ENCODE measurements at places on chromosomes 1 and 21.

DNA sequence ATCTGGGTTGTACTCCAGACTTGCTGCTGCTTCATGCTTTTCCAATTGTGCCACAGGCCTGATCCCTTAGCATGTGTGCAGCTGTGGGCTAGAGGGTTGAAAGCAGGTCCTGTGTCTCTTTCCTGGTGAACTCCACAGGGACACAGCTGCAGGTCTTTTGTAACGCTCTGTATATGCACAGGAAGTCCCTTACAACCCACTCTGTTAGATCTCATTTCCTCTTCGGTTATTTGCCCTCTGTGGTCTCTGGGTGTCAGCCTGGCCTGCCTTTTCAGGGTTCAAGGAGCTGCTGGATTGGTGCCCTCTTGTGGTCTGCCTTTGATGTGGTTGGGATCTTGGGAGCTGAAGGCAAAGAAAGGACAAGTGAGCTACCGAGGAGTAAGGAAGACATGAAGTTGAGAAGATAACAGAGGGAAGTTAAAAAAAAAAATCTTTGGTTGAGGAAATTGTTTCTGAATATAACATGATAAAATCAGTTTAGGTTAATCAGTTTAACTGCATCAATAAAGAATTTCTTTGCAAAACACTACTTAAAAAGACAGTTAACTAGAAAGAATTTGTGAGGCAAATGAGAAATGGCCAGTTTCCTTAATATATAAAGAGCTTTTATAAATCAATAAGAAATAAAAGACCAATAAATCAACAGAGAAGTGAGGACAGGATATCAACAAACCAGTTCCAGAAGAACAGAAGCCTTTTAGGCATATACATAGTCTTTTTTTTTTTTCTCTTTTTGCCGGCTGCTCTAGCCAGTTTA, 44.1 kb downstream of the UCK2 start:
- peak; percentile 72 for DNase-seq

GRCh38 chr1:233440951-233441401, 113.5 kb downstream of the MAP3K21 start:
- no peak for DNase-seq

DNA sequence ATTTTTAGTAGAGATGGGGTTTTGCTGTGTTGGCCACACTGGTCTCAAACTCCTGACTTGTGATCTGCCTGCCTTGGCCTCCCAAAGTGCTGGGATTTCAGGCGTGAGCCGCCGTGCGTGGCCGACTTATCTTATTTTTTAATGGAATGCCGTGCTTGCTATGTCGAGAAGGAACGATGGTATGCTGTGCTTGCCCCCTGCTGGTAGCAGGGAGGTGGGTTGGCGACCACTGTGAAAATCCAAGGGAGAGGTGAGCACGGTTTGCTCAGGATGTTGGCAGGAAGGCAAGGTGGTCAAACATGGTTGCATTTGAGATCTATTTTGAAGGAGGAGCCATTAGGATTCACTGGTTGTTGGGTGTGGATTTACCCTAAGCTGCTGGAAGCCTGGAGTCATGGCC, 45.8 kb upstream of the RCC2 start:
- DNase-seq, result peak; percentile 15

- no peak for DNase-seq
These were observed 394.0 kb downstream of the NPHP4 start for GRCh38 chr1:5597991-5598823.

DNA sequence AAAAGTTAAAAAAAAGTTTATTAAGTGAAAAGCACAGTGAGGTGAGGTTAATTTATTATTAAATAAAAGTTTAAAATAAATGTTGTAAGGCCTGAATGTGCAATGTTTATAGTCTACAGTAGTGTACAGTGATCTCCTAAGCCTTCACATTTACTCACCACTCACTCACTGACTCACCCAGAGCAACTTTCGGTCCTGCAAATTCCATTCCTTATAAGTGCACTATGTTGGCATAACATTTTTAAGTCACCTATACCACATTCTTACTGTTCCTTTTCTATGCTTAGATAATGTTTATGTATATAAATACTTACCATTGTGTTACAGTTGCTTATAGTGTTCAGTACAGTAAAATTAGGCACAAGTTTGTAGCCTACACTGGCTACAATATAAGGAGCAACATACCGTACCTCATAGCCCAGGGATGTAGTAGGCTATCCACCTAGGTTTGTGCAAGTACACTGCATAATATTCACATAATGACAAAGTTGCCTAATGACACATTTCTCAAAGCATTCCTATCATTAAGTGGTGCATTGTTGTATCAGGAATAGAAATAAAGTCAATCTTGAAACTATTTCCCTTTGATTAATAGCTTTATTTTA, 426.5 kb upstream of the BRINP3 start:
- DNase-seq, result no peak

- no peak for DNase-seq
These were observed 454.3 kb downstream of the MATN1 start for GRCh38 chr1:30268923-30269666.

DNA sequence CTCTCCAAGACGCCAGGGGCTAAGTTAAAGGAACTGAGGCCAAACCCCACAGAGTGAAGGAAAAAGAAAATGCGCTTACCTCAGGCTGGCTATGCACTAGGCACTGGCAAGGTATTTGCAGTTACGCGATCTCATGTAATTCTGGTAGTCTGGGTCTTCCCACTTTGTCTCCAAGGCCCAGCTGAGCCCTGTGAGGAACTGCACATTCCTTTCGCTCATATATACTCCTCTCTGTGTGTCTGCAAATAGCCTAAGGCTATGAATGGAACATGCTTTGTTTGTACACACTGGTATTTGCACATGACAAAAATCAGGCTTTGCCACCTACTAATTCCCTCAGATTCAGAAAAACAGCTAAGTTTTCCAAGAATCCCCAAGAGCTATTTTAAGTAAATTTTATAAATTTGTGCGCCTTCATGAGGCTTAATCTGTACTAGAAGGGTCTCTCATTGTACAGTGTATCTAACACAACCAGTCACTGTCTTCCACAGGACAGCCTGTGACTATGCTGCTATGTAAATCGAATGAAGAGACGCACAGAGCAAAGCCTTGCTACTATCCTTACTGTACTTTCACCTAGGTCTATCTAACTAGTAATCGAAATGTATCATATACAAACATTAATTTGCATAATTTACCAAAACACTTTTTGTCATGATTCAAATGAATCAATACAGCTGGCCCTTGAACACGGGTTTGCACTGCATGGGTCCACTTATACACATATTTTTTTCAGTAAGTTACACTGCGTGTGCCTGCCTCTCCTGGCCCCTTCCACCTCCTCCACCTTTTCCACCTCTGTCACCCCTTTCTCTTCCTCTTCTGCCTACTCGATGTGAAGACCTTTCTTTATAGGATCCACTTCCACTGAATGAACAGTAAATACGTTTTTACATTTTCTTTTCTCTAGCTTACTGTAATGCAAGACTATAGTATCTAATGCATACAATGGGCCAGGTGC, 87.0 kb downstream of the SIPA1L2 start:
- no peak for DNase-seq

DNA sequence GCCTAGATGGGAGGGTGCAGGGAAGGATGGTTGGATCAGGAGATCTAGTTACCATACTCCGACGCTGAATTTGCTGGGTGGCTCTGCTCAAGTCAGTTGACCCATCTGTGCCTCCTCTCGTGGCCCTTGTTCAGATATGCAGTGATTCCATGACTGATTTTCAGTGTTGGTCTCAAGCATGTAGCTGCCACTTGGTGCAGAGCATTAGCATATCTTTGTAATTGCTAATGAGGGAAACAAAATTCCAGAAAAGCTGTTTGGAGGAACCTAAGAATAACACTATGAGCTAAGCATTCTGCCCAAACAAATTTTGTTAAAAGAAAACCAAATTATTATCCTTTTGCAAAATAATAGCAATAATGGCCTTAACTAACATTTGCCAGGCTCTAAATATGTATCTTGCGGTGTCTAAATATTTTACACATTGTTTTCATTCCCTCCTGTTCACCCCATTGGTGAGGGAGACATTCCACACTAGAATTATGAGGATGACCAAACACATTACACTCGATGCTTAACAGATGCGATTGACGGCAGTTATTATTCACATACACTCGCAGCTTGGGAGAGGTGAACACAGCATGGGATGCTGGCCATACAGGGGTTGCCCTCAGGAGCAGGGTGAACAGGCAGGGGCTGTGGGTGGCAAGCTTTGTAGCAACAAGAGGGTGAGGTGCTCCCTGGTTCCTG, 69.1 kb downstream of the KCNJ15 start:
- no peak for DNase-seq

DNA sequence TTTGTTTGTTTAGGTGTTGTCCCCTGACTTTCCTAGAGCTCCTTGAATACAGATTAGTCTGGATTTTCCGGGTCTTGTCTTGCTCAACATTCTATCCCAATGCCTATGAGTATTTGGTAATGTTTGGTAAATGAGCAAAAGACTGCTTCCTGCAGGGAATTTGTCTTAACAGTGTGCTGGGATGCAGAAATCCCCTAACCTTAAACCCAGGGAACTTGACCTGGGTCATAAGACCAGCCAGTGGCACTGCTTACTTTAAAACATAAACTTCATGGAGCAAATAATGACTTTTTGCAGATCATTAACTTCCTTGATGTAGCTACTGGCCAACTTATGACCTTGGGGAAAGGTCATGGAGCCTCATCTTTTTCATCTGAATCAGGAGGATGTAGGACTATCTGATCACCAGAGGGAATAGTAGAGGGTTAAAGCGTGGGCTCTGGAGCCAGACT, 27.2 kb downstream of the TCEANC2 start:
- DNase-seq, result no peak

DNA sequence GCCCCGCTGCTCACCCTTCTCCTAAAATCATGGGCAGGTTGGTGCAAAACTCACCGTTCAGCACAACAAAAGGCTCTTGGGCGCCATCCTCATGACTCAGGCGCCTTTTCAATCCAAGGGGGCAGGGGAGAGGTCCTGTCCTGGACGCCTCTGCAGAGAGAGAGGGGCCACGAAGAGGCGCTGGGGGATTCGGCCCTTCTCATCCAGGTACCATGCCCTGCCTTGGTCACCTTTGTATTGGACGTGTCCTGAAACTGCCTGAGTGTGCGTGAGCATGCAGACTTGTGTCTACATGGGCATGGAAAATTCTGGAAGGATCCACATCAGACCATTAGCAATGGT, 53.5 kb downstream of the SLC37A1 start:
- no peak for DNase-seq

GRCh38 chr1:60765204-60765603, 317.2 kb upstream of the NFIA start:
- DNase-seq, result no peak

GRCh38 chr1:198499588-198499987, 40.9 kb downstream of the ATP6V1G3 start:
- DNase-seq, result no peak

DNA sequence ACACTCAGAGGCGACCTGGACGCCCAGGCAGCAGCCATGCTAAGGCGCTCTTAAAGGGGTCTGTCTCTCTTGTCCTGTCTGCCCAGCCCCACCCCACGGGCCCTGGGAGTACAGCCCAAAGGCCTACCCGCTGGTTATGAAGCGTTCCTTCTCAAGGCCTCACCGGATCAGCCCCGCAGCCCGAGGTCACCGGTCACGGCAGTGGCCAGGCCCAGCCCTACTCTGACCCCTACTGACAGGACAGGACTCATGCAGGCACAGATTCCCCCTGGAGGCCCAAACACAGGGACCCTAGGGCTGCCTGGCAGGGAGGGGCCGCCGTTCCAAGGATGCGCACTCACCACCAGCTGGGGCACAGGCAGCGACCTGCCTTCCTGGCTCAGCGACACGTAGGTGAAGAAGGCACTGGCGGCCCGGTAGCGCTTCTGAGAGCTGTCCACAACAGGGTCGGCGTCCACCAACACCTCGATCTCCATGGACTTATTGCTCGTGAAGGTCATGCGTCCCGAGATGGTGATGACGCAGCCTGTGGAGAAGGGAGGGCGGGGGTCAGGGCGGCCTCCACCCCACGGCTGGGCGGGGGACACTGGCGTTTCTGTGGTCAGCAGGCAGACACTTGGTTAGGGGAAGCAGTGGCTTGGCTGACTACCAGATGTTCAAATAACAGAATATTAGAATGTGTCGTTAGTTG, 20.0 kb upstream of the GPR153 start:
- DNase-seq, result no peak

GRCh38 chr1:1118011-1118875, 2.4 kb upstream of the C1orf159 start:
- DNase-seq, result no peak

DNA sequence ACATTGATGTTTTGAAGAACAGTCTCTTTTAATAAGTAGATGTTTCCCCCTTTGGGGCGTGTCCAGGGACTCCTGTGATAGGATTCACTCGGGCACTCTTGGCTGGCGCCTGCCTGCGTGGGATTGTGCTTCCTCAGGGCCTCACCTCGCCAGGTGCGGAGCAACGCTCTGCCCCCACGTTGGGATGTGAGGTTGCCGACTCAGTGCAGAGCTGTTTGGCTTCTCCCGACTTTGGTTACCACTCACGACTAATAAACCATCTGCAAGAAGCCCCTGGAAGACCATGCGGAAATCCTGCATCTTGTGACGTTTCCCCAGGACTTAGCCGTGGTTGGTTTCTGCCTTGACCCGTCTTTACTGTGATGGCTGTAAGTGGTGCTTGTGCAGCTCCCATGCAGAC, 106.4 kb downstream of the PCBP3 start:
- DNase-seq, result no peak

GRCh38 chr1:197356723-197357533, 88.9 kb downstream of the CRB1 start:
- DNase-seq, result no peak

Data from stimulated activated naive CD8-positive, alpha-beta T cell treated with anti-CD3 and anti-CD28 coated beads, Interleukin-15, Interleukin-2, amounts not matched to agents 100 U/mL and 50 U/mL, for 24 hours (primary cell).